NCI-H82 (cell line): ENCODE measurements at places on chromosomes 12 and 14.
A peak's percentile ranks its signal among the peaks of the same experiment; 100 is the strongest.

- DNase-seq = no peak
Observed at GRCh38 chr12:103806803-103807202, 34.2 kb downstream of the NT5DC3 start.

GRCh38 chr12:72296389-72296788, 24.2 kb downstream of the TRHDE start:
- DNase-seq = no peak

DNA sequence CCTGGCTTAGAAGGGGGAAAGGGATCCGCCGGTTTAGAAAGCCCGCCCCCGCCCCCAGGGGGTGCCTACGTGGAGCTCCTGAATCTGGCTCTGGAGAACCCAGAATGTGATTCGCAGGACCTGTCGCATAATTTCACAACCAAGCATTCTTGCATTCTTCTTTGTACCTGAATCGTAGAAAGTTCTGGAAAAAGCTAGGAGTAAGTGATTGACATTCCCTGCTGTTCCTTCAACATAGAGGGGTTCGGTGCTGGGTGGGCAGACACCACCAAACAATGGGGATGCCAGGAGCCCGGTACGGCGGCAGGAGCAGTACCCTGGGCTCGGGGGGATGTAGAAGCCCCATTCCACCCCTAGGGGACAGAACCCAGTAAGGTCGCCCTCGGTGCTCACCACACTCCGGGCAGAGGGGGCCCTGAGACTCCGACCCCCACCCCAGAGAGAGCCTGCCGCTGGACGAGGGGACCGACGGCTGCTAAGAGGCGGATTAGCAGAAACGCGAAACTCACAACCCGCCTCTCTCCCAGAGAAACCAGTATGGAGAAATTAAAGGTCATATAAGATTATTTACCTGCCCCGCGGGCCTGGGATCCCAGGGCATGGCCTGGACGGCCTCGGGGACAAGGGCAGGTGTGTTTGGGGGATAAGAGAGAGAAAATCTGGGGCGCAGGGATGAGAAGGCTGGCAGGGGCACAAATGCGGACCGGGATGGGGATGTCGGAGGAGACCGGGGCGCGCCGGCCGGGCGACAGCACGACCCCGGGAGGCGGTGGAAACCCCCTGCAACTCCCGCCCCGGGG, 520 bp downstream of the CSRP2 start:
- DNase-seq = peak; percentile 64

DNA sequence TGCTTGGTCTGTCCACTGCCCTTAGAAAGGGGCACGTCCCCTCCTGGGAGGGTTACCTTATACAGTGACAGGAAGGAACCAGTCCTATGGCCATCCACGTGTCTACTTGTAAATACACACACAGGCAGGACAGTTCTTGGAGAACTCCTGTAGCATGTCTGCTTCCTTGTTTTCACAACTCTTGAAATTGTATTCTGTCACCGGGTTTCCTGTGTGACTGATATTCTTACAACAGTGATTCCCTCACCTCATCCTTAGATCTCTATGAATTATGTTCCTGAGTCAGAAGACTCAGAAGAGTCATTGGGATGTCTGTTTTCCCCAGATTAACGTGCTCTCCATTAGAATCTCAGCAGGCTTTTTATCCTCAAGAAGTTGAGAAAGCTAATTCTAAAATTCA, 44.1 kb upstream of the DYNC1H1 start:
- DNase-seq = no peak

- DNase-seq = no peak
Observed at GRCh38 chr14:68466491-68466977, 326.3 kb downstream of the ZFP36L1 start.

DNA sequence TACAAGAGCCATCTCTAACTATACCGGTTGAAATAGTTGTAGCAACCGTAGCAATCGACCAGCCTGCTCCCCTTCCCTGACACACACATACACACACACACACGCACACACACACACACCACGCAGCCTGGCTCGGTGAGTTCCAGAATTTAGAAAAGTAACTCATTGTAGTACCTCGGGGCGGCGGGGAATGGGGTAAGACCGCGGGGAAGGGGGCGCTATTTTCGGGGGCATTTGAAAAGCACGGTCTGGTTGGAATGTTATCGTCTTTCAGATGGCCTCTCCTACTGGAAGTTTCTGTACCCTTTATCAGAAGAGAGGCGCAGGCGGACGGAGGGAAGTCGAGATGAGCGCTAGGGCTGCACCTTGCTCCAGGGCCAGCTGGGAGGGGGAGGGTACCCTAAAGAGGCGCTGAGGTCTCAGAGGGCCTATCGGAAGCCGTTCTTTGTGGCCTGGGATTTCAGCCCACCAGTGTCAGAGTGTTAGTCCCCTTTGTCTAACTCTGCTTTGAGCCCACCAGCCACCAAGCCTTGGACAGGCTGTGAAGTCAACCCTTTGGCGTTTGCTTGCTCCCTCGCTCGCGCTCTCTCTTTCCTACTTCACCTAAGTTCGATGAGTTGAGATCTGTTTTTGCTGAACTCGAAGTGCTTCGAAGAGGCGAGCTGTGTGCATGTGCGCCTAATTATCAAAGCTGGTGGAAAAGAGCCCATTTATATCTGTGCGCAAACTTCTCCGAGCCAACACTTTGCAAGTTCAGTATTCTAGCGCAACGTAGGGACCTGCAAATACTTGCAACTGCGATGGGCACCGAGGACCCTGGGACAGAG, 837 bp downstream of the COL2A1 start:
- peak; percentile 30 for DNase-seq

GRCh38 chr12:65171870-65172269, 2.5 kb downstream of the LEMD3 start:
- DNase-seq = peak; percentile 40

DNA sequence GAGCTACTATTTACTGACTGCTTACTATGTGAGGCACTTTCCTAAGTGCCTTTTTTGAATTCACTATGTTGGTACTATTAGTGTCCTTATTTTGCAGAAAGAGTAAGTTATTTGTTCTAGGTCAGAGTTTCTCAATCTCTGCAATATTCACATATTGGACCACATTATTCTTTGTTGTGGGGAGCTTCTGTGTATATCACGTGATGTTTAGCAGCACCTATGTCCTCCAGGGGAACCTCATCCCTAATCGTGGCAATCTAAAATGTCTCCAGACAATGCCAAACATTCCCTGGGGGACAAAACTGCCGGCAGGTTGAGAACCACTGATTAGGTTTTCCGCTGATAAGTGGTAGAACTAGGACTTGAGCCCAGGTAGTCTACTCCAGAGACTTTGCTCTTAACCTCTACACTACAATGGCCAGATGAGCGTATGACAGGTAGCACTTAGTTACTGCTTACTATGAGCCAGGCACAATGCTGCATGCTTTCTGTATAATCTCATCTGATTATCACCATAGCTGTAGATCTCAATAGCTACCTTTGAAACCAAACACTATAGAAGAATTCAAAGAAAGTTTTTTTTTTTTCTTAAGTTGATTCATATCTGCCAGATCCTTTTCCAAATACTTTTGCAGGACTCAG, 38.9 kb downstream of the NELL2 start:
- DNase-seq = no peak

GRCh38 chr12:10130042-10130441, at the start of gene CLEC7A:
CLEC7A (minus strand) TSS chr12:10130199; CDS start chr12:10130082, 117 bp downstream.
- DNase-seq = no peak

- peak; percentile 33 for DNase-seq
Observed at GRCh38 chr12:32920506-32921085, 24.0 kb upstream of the PKP2 start.

DNA sequence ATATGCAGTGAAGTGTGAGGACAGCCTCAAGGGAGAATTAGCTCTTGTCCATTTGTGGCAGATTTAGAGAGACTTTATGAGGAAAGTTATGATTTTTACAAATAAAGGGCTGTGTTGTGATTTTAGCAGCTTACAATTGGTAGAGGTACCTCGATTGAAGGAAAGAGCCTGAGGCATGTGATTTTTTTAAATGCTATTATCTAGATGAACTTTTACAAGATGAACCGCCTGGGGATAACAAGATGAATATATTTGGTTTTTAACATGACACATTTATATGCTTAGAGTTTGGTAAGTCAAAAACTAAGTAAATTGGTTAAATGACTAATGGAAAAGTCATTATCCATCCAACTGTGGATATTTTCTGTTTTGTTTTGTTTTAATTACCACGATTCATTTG, 52.6 kb downstream of the AEBP2 start:
- no peak for DNase-seq

- no peak for DNase-seq
Observed at GRCh38 chr12:131530422-131530821, 180.5 kb upstream of the SFSWAP start.

GRCh38 chr12:85466890-85467289, 186.9 kb downstream of the ALX1 start:
- no peak for DNase-seq

DNA sequence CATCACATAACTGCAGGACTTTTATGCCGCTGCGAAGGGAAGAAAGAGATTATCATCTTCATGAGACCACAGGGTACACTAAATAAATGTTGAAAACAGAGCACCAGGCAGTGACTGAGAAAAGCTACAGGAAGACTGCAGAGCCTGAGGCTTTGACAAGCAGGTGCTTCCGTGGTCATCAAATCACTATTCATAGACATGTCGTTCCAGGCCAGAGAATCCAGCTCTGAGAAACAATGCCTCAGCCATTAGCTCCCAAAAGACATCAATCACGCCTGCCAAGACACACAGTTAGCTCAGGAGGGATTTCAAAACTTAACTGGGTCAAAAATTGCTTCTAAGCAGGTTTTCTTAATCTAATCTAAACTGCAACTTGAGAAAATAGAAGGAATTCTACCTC, 47.2 kb upstream of the GARIN6 start:
- DNase-seq = peak; percentile 8

- DNase-seq = no peak
Observed at GRCh38 chr12:39902821-39903220, 203.1 kb downstream of the SLC2A13 start.

GRCh38 chr12:113242026-113242418, 20.8 kb downstream of the TPCN1 start:
- DNase-seq = peak; percentile 56
